Activated CD4-positive, alpha-beta T cell treated with anti-CD3 and anti-CD28 coated beads, Interleukin-2, amount 10 ng/mL, durations not matched to agents 7 days and 5 days (primary cell): ENCODE measurements at places on chromosomes 3 and 15. TPM values are rescaled to one million over a fixed set of nuclear protein-coding genes. Genes with fewer than 3 reads are reported as not detected.

Gene VILL
- 23.0 TPM for total RNA-seq

DNA sequence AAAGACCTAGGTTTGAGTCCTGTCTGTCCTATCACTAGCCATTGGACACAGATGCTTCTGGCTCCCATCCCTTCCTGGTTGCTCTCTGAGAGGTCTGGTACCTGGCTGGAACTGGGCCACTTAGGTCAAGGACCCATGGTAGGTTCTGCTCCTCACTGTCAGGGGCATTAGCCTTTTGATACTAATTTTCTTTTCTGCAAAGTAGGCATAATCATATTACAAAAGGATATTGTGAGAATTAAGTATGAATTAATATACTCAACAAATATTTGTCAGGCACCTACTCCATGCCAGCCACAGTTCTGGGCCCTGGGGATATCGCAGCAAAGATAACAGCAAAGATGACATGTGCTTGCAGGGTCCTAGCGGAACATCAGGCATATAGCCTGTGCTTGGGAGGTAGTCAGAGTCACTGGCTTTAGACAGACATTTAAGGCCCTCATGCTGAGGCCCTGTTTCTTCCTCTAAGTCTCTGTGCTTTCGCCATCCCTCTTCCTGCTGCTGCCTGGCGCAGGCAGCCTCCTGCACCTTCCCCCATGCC is 25.6 kb upstream of the LCTL start:
- no peak overlapping the region for H3K4me3 ChIP-seq
- H3K27me3 ChIP-seq: no peaks in the 10 kb centered on the region
- no peak for DNase-seq

GRCh38 chr3:128490915-128491690 is 1.9 kb downstream of the GATA2 start:
- H3K4me3 ChIP-seq: no peak overlapping the region
- H3K27me3 ChIP-seq: peaks cover 73% of the 10 kb centered on the region
- H3K4me1 ChIP-seq: peaks cover 21% of the 10 kb centered on the region
- no peak for DNase-seq
- H3K27ac ChIP-seq: peak overlapping the region; percentile 25
- no peaks in the 10 kb centered on the region for H3K36me3 ChIP-seq

DNA sequence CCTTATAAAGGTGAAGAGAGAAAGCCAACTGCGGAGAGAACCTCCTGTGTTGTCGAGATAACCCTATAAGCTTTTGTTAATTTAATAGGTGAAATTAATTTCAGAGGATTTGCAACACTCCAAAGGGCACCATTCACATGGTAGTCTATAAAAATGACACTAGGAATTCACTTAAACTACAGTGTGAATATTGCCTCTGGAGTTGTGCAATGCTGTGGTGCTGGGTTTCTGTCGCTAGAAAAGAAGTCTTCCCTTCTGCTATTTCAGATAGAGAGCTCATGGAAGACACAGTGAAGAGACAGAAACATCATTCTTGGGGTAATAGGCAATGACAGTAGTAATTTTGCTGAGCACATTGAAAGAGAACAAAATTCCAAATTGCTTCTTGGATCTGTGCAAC is 28.8 kb upstream of the PROK2 start:
- H3K4me1 ChIP-seq: no peaks in the 10 kb centered on the region
- peaks cover 2% of the 10 kb centered on the region for H3K27me3 ChIP-seq
- H3K36me3 ChIP-seq: no peaks in the 10 kb centered on the region
- H3K27ac ChIP-seq: no peak overlapping the region
- H3K4me3 ChIP-seq: no peak overlapping the region

DNA sequence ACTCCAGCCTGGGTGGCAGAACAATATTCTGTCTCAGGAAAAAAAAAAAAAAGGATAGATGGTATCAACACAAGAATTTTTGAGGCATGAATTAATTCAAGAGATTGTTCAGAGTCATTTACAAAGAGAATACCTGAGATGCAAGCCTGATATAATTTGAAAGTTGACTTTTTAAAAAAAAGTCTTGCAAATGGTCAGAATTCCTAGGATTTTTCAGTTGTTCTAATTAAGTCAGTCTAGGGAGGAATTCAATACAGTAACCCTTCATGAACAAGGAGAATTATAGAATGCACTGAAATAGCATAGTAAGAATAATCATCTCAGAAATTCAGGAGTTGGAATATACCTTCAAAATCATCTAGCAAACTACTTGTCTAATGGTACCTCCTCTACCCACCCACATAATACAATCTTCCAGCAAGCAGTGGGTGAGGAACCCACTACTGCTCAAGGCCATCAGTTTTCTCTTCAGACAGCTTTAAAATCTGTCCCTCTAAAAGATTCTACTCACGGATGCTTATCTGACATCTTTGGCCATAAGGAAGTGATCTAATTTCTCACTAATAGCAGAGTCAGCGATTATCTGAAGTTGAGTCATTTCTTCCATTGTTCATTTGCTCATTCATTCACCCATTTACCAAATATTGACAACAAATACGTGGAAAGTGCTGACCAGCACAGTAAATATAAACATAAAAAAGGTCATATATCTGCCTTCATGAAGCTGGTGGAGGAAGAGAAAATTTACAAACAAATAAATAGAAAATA is 159.6 kb downstream of the GREM1 start:
- no peak overlapping the region for H3K27ac ChIP-seq
- no peaks in the 10 kb centered on the region for H3K36me3 ChIP-seq
- no peak for DNase-seq
- no peaks in the 10 kb centered on the region for H3K4me1 ChIP-seq
- peaks cover 12% of the 10 kb centered on the region for H3K27me3 ChIP-seq

Gene RLBP1
- total RNA-seq: not detected

Gene CHRFAM7A
- total RNA-seq: not detected

DNA sequence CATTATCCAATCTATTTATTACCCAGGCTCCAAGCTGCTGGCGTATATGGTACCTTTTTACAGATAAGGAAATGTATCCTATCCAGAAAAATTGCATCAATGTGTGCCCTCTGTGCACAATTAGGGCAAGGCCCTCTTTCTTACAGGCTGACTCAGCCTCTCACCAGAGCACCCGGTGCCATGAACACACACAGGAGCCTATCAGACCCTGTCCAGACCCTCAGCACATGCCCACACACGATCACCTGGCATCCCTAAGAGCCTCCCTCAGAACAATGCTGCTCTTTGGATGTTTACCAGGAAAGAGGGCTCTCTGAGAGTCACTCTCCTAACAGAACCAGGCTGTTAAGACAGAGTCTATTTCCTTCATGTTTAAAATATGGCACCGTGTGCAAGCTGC is 460.0 kb upstream of the TBL1XR1 start:
- H3K4me1 ChIP-seq: no peaks in the 10 kb centered on the region
- H3K27ac ChIP-seq: no peak overlapping the region
- no peaks in the 10 kb centered on the region for H3K36me3 ChIP-seq
- DNase-seq: no peak
- H3K4me3 ChIP-seq: no peak overlapping the region
